WTC11 (cell line): ENCODE measurements at places on chromosomes 12 and 14. TPM values are rescaled to one million over a fixed set of nuclear protein-coding genes. Genes with fewer than 3 reads are reported as not detected.

DNA sequence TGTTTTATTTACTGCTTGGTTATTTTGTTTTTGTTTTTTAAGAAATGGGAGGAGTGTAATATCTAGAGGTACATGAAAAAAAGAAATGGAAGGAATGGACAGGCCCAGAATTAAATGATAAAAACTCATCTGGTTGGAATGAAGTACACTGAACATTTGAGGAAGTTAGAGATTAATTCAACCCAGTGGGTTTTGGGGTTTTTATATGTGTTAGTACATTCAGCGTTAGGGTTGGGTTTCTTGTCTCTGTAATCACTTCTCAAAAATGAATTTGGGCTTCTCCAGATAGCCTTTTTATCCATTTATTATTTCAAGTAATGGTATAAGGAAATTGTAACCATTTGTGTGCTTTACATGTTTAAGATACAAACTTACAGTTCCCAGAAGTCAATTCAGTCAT, 19.5 kb upstream of the NUP107 start:
- peaks cover 17% of the 10 kb centered on the region for H3K4me1 ChIP-seq
- no peaks in the 10 kb centered on the region for H3K27me3 ChIP-seq
- H3K27ac ChIP-seq: no peak overlapping the region
- no peak for DNase-seq

- no peak overlapping the region for H3K4me3 ChIP-seq
- H3K36me3 ChIP-seq: peaks cover 13% of the 10 kb centered on the region
- no peak for DNase-seq
Observed at GRCh38 chr12:101957252-101957959, 80.0 kb downstream of the DRAM1 start.

GRCh38 chr14:82431031-82431430, 897.4 kb upstream of the SEL1L start:
- no peak for DNase-seq
- no peak overlapping the region for H3K27ac ChIP-seq
- no peak overlapping the region for H3K4me3 ChIP-seq
- peaks cover 32% of the 10 kb centered on the region for H3K4me1 ChIP-seq

GRCh38 chr12:2170376-2170775, 117.6 kb downstream of the CACNA1C start:
- H3K27ac ChIP-seq: no peak overlapping the region
- DNase-seq: no peak
- H3K4me3 ChIP-seq: no peak overlapping the region
- H3K27me3 ChIP-seq: peaks cover 3% of the 10 kb centered on the region; the same call in 1 of the 2 replicates
- H3K36me3 ChIP-seq: peaks cover 4% of the 10 kb centered on the region

DNA sequence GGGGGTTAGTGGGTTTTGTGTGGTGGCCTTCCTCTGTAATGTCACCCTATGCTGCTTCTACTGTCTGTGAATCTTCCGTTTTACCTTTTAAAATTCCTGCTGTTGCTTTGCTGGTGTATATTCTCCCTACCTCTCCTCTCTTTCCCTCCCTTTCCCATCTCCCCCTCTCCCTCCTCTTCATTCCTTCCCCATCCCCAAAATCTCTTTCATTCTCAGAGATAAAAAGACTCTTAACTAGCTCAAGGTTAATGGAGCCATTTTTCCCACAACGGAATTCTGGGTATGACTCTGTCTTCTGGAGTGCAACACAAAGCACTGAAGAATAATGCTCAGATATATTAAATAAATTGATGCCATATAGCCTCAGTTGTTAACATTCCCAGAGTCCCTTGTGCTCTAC, 148.1 kb downstream of the EGLN3 start:
- H3K36me3 ChIP-seq: no peaks in the 10 kb centered on the region
- DNase-seq: no peak
- no peak overlapping the region for H3K27ac ChIP-seq
- H3K4me1 ChIP-seq: peaks cover 22% of the 10 kb centered on the region
- H3K4me3 ChIP-seq: no peak overlapping the region

DNA sequence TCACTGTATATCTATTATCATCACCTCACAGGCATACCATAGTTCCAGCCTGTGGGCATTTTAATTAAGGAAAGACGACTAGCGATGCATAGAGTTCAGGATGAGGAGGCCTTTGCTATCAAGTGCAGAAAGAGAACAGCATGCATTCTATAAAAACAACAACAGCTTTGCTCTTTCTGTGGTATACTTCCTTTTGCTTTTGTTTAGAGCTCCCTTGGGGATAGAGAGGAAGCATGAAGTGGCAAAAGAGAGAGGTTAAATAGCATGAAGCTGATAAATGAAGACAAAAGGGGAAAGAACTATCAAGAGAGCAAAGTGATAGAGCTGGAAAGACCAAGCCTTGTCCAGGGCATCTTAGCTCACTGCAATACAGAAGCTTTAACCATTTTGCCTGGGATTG, 23.5 kb downstream of the IFNG-AS1 start:
- H3K4me3 ChIP-seq: no peak overlapping the region
- no peaks in the 10 kb centered on the region for H3K36me3 ChIP-seq
- peaks cover 15% of the 10 kb centered on the region for H3K4me1 ChIP-seq
- H3K27ac ChIP-seq: no peak overlapping the region

Gene GLS2
- total RNA-seq: 14.8 to 17.2 TPM (median 15.9 TPM) in 3 replicates
